Activated CD4-positive, alpha-beta T cell treated with anti-CD3 and anti-CD28 coated beads for 36 hours (primary cell): ENCODE measurements at places on chromosomes 6 and 20. TPM values are rescaled to one million over a fixed set of nuclear protein-coding genes. Genes with fewer than 3 reads are reported as not detected.

The MAS1 gene
- total RNA-seq, result not detected

The ADIG gene
- total RNA-seq, result not detected

The OOEP gene
- 0.86 TPM for total RNA-seq

The PPP1R3G gene
- total RNA-seq, result 0.09 TPM

The BPIFB2 gene
- total RNA-seq, result not detected

The ZBTB2 gene
- 17.1 TPM for total RNA-seq

The ZBP1 gene
- 1.4 TPM for total RNA-seq

The TBXT gene
- total RNA-seq, result not detected
